ENCODE measurements at places on chromosomes 16 and 17.

DNA sequence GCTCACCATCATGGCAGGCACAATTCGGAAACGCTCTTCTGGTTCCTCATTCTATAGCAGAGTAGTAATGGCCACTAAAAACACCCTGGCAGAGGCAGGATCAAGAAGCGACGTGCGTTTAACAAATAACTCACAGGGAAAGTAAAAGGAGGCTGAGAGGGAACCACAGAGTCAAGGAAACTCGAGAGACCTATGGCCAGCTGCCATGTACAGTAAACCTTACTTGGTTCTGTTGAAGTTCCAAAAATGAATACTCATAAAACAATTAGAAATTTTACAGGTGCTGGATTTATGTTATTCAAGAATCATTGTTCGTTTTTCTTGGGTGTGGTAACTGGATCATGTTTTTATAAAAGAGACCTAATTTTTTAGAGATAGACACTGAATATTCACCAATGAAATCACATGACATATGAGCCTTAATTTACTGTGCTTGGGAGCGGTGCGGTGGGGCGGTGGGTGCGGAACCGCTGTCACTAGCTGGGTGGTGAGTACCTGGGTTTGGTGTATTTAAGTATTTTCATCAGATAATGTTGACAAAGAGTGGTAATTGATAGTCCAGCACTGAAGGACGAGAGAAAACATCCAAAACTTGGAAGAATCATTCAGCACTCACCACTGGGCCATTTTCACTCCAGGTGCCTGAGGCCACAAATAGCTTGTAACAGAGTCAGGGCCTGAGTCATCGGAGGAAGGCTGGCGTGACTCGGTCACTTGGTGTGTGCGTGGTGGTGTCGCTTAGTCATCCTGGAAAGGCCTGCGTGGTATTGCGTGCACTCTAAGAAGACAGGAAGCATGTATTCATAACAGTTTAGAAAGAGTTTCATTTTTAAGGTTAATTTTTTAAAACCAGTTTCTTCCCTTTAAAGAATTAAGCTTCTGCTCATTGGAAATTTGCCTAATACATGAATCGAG, 135.4 kb upstream of the CHMP6 start:
- peak; percentile 88 for DNase-seq

DNA sequence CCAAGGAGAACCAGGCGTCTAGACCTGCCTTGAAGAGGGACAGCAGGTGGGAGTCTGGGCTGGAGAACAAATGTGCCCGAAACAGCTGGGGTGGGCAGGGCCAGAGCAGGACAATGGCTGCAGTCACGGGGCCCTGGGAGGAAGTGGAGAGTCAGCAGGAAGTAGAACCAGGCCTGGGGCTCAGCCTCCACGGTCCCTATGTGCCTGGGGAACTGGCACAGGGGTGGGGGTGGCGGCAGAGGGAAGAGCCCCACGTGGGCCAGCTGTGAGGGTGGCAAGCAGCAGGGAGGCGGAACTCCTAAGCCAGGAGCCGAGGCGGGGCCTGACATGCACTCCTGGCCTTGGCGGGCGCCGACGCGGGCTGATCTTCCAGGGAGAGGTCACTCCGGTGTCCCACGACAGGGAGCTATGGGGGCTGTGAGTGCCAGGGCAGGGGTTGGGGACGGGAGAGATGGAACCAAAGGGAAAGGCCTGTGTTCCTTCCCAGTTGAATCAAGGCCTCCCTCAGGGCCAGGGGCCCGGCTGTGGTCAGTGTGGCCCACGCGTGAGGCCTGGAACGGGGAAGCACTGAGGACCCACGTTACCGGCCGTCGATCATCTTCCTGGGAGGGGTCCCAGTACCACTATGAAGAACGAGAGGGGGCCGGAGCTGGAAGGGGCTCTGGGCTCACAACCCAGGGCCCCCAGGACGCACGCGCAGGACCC, 42.7 kb downstream of the TIMM22 start:
- no peak for DNase-seq

GRCh38 chr17:72134608-72135394, 14.0 kb downstream of the SOX9 start:
- no peak for DNase-seq

GRCh38 chr17:28334666-28335200, 539 bp downstream of the IFT20 start:
- DNase-seq: no peak

DNA sequence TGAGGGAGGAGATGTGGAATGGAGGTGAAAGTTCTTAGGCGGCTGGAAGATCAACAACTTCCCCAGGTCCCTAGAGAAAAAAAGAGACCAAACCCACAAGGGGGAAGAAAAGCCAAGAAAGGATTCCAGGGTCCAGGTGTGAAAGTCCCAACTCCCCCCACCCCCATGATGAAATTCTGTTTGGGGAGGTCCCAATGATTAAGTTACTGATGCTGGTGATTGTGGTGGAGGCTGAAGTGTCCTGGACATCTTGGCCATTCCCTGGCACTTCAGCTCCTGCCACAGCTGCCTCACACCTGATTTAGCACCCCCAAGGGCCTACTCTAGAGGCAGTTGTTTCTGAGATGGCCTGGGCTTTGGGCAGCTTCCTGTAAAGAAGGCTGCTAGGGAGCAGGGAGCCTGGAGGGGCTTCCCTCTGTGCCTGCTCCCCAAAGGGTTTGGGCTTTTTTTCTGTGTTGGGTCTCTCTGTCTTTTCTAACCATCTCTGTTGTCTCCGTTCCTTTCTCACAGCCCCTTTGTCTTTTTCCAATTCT, 13.1 kb downstream of the HOXB4 start:
- no peak for DNase-seq

GRCh38 chr17:67865438-67865837, 40.1 kb downstream of the BPTF start:
- no peak for DNase-seq
